Stimulated activated CD4-positive, alpha-beta T cell treated with anti-CD3 and anti-CD28 coated beads, Interleukin-1b, Interleukin-23, amount 100 ng/mL, for 24 hours (primary cell): ENCODE measurements at places on chromosomes 16 and 17.

DNA sequence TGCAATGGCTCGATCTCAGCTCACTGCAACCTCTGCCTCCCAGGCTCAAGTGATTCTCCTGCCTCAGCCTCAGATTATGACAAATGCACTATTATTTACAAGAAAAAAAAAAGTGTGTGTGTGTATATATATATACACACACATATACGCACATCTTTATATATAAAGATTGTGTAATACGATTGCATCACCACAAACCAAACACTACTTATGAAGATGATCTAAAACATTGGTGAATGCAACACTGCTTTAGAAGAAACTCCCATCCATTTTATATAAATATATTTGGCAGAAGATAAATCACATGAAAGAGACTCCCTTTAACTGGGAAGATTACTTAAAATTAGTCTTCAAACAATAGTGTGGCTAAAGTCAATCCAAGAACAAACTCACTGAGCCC is 96.7 kb downstream of the SYCE1L start:
- DNase-seq: no peak

- no peak for DNase-seq
Observed at GRCh38 chr17:6165806-6166205, 95.6 kb downstream of the WSCD1 start.

GRCh38 chr17:49993423-49994060 is 1.5 kb downstream of the DLX3 start:
- DNase-seq: no peak

DNA sequence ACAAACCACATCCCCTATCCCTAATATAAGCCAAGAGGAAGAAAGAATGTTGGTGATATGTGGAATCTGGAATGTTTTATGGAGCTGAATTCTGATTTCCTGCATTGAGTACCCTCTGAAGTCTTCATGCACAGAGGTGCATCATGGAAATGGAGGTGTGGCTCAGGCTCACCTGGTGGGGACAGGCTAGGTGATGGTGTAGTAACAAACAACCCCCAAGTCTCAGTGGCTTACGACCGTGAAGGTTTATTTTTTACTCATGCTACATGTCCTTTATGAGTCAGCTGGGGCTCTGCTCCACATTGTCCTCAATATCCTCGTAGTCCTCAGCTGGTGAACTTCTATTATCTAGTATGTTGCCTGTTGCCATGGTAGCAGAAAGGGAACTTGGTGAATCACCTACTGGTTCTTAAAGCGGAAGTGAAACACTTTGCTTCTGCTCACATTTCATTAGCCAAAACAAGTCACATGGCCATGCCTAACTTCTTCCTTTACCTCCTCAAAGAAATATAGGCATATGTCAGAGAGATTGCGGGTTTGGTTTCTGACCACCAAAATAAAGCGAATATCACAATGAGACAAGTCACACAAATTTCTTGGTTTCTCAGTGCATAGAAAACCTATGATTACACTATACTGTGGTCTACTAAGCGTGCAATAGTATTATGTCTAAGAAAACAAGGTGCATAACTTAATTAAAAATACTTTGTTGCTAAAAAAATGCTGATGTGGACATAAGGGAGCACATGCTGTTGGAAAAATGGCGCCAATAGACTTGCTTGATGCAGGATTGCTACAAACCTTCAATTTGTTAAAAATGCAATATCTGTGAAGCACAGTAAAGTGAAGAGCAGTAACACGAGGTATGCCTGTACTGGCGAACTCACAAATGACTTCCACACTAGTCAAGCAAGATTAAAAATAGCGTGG is at the start of gene PMFBP1:
Gene PMFBP1 (minus strand): TSS at position 51 of the 930 bp plus-strand sequence. CDS start 947 bp downstream, outside the sequence.
- no peak for DNase-seq

GRCh38 chr16:78829280-78829679 is 729.8 kb downstream of the WWOX start:
- no peak for DNase-seq
